ENCODE measurements at places on chromosomes 16 and 17.

DNA sequence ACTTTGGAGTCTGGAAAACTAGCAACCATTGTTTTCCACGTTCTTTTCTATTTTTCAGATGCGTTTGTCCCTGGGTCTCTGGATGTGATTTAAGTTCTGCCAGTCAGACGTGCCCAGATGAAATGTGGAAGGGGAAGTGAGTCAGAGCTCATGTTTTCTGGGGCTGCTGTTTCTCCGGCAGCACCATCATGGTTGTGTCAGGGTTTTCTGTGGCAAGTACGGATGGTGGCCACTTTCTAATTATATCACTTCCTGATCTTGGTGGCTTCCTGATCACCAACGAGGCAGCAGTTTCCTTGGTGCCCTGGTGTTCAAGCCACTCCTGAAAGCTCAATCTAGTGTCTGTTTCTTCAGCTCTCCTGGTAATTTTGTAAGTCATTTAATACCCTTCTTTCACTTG lies 31.4 kb upstream of the PMFBP1 start:
- H3K4me1 ChIP-seq, result peaks cover 24% of the 10 kb centered on the region
- no peak for DNase-seq
- H3K36me3 ChIP-seq, result no peaks in the 10 kb centered on the region
- no peak overlapping the region for H3K4me3 ChIP-seq
- peak overlapping the region; percentile 43 for H3K27ac ChIP-seq

GRCh38 chr16:85738923-85739715 lies 11.8 kb downstream of the C16orf74 start:
- DNase-seq, result no peak
- no peaks in the 10 kb centered on the region for H3K4me1 ChIP-seq
- H3K27ac ChIP-seq, result no peak overlapping the region
- peaks cover 60% of the 10 kb centered on the region for H3K36me3 ChIP-seq
- H3K4me3 ChIP-seq, result no peak overlapping the region

GRCh38 chr17:68035131-68035522 lies 408 bp upstream of the KPNA2 start:
- peaks cover 7% of the 10 kb centered on the region for H3K36me3 ChIP-seq
- H3K27me3 ChIP-seq, result no peaks in the 10 kb centered on the region
- no peak for DNase-seq
- H3K4me3 ChIP-seq, result peak overlapping the region; percentile 50
- no peak overlapping the region for H3K27ac ChIP-seq

- peaks cover 44% of the 10 kb centered on the region for H3K4me1 ChIP-seq
- H3K27ac ChIP-seq, result peak overlapping the region; percentile 93
- H3K4me3 ChIP-seq, result peak overlapping the region; percentile 85
- no peaks in the 10 kb centered on the region for H3K36me3 ChIP-seq
- no peaks in the 10 kb centered on the region for H3K27me3 ChIP-seq
Measured at GRCh38 chr16:50742576-50743200, 802 bp downstream of the CYLD start.

DNA sequence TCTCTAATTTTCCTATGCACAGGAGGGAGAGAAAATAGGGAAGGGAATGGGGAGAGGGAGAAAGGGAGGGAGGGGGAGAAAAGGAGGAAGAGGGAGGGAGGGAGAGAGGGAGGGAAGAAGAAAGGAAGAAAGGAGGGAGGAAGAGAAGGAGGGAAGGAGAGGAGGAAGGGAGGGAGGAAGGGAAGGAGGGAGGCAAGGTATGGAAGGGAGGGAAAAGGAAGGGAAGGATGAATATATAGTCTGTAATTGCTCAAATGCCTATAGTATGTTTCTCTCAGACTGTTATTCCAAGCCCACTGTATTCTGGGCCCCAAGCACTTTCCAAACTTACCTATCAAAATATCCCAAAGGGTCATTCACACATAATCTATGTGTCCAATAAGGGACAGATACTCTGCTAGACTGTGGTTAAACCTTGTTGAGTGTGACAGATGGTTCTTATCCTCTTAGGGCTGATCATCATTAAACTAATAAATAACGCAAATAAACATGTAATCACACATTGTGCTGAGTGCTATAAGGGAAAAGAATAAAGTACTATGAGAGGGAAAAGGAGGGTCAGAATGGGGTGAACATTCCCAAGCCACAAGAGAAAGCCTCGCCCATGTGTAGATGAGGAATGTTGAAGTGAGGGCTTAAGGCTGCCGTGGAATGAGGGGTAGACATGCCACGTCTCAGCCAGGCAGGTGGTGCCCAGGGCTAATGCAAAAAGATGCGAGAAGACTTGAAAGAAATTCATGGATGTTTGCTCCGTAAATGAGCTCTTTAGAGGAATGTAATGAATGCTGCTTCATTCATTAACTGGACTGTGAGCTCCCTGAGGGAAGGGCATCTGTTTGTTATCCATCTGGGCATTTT lies 30.6 kb downstream of the ASIC2 start:
- H3K36me3 ChIP-seq, result no peaks in the 10 kb centered on the region
- peaks cover 9% of the 10 kb centered on the region for H3K4me1 ChIP-seq
- no peak for DNase-seq
- H3K27ac ChIP-seq, result no peak overlapping the region
- H3K27me3 ChIP-seq, result no peaks in the 10 kb centered on the region

GRCh38 chr17:57607553-57608120 lies 137.5 kb downstream of the CCDC182 start:
- H3K27me3 ChIP-seq, result no peaks in the 10 kb centered on the region
- no peak overlapping the region for H3K4me3 ChIP-seq
- H3K36me3 ChIP-seq, result no peaks in the 10 kb centered on the region
- peaks cover 10% of the 10 kb centered on the region for H3K4me1 ChIP-seq
- no peak overlapping the region for H3K27ac ChIP-seq

DNA sequence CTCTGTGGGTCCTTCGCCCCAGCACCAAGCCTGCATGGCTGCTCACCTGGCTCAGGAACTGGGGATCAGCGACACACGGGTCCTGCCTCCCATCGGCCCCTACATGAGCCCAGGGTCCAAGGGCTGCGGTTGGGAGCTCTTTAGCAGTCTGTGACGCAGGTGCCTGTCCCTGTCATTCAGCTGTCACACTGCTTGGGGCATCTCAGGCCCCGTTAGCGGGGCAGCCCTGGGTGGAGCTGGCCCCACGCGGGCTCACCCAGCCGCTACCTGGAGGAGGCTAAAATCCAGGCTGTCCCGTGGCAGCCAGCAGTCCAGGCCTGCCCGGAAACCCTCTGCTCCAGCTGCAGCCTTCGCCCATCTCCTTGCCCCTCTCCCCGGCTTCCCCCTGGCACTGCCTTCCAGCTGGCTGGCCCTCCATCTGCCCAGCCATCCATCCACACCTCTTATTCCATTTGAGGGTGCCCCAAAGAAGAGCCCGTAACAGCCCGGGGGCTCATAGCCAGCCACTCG lies 3.3 kb downstream of the GCGR start:
- H3K36me3 ChIP-seq, result no peaks in the 10 kb centered on the region
- no peaks in the 10 kb centered on the region for H3K4me1 ChIP-seq
- H3K4me3 ChIP-seq, result no peak overlapping the region
- no peak overlapping the region for H3K27ac ChIP-seq

DNA sequence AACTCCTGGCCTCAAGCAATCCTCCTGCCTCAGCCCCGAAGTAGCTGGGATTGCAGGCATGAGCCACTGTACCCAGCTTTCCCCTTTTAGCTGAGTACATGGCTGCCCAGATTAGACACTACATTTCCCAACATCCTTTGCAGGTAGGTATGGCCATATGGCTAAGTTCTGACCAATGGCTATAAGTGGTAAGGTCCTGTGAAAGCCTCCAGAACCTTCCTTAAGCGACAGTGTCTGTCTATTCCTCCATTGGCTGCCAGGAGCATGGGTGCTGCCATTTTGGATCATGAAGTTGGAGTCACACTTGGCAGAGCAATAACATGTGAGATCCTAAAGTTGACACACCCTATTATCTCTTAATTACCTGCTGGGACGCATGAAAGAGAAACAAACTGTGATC lies 24.4 kb upstream of the CRHR1 start:
- no peak for DNase-seq
- no peaks in the 10 kb centered on the region for H3K4me1 ChIP-seq
- H3K36me3 ChIP-seq, result no peaks in the 10 kb centered on the region
- H3K4me3 ChIP-seq, result no peak overlapping the region
- peaks cover 17% of the 10 kb centered on the region for H3K27me3 ChIP-seq

GRCh38 chr16:66619534-66620428 lies 15.3 kb downstream of the CMTM3 start:
- DNase-seq, result no peak
- no peaks in the 10 kb centered on the region for H3K27me3 ChIP-seq
- no peak overlapping the region for H3K4me3 ChIP-seq

DNA sequence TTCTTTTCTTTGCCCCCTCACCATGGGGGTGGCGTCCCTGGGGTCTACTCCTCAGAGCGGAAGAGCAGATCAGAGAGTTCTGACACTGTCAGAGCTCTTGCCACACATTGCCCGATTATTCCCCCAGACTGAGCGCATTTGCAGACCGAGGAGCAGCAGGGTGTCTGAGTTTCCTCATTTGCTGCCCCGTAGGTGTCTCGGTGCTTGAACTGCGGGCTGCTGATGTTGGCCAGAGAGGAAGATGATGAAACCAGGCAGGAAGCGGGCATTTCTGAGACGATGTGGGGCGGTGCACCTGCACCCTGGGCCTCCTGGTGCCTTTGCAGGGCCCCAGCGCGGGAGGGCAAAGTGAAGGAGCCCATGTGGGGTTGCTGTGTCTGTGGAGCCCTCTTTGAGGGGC lies 55.2 kb downstream of the ARSG start:
- H3K27me3 ChIP-seq, result no peaks in the 10 kb centered on the region
- no peak overlapping the region for H3K4me3 ChIP-seq
- H3K27ac ChIP-seq, result no peak overlapping the region
- H3K4me1 ChIP-seq, result peaks cover 3% of the 10 kb centered on the region
- no peak for DNase-seq

DNA sequence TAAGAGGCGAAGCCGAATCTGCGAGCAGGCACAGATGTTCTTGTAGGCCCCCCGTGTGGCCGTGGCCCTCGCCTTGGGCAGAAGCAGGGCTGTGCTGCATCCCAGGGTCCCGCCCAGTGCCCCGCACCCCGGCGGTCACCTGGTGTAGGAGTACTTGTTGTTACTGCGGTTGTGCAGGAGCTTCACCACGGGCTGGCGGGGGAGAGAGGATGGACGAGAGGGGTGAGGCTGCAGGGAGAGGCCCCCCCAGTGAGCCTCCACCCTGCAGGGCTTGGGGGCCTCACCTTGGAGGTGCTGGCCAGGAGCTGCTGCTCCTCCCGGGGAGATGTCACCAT lies 11.4 kb downstream of the ASPHD1 start:
- H3K4me3 ChIP-seq, result no peak overlapping the region
- no peak overlapping the region for H3K27ac ChIP-seq
- DNase-seq, result no peak

GRCh38 chr17:2071455-2072281 lies 16.8 kb downstream of the HIC1 start:
- no peaks in the 10 kb centered on the region for H3K27me3 ChIP-seq
- no peak for DNase-seq
- H3K4me3 ChIP-seq, result no peak overlapping the region
- H3K36me3 ChIP-seq, result peaks cover 18% of the 10 kb centered on the region

- no peak for DNase-seq
- H3K4me3 ChIP-seq, result no peak overlapping the region
- H3K27ac ChIP-seq, result no peak overlapping the region
- peaks cover 13% of the 10 kb centered on the region for H3K4me1 ChIP-seq
Measured at GRCh38 chr17:78268951-78269905, 37.8 kb downstream of the TMEM235 start.

All from keratinocyte (primary cell).